GM12878 (cell line): ENCODE measurements at places on chromosomes 13 and 19.

DNA sequence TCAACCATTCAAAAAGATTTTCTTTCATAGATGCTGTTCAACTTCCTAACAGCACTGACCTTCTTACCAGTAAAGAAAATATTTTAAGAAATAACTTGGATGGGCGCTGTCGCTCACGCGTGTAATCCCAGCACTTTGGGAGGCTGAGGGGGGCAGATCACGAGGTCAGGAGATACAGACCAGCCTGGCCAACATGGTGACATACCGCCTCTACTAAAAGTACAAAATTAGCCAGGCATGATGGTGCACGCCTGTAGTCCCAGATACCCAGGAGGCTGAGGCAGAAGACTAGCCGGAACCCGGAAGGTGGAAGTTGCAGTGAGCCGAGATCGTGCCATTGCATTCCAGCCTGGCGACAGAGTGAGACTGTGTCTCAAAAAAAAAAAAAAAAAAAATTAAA, 865.7 kb upstream of the SLC10A2 start:
- DNase-seq = no peak

- DNase-seq = no peak
Measured at GRCh38 chr19:16571822-16572331, 338 bp downstream of the SLC35E1 start.

DNA sequence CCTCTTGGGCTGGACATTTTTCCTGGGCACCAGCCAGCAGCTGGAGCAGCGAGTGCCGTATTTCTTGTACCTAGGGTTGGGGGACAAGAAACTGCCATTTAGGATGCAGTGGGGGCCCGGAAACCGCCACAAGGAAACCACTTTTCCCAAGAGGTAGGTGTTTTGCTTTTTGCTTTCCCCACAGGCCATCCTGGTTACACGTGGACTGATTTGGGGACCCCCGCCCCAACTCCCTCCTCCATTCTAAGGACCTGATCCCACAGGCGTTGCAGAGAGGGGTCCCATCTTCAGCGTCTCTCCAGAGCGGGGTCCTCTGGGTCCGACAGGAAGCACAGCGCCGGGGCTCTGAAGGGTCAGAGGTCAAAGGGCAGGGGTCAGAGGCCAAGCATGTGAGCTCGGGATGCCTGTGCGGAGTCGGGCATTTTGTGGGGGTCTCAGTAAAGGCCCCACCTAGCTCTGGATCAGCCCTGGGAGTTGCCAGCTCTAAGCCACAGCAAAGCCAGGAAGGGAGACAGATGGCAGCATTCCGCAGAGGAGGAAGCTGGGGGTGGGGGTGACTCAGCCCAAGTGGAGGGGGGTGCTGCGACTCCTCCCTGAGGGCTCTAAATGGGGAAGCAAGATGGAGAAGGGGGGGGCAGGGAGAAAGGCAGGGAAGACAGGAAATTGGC, 4.3 kb downstream of the ZGLP1 start:
- DNase-seq = no peak

DNA sequence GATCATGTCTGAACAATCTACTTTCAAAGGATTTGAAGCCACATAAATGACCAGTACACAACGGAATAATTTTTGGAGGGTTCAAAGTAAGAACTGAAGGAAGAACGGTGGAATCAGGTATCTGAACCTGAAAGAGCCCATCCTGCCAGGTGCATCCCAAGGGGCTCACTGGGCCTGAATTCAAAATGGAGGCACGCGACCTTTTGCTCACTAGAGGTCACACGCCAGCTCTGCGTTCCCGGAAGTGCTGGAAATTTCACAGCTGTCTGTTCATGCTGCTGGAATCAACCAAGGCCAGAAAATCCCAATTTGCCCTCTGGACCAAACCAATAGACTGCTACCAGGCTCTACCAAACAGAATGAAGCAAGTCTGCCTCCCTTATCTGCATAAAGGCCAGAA, 4.2 kb upstream of the RASA3 start:
- DNase-seq = no peak

- no peak for DNase-seq
Measured at GRCh38 chr19:1618157-1619093, 13.2 kb upstream of the UQCR11 start.
